ENCODE measurements at places on chromosomes 5 and 9.

GRCh38 chr5:17042041-17042440 is 106.0 kb upstream of the MYO10 start:
- DNase-seq = no peak

- DNase-seq = no peak
Measured at GRCh38 chr5:7916171-7916804, 47.3 kb downstream of the MTRR start.

DNA sequence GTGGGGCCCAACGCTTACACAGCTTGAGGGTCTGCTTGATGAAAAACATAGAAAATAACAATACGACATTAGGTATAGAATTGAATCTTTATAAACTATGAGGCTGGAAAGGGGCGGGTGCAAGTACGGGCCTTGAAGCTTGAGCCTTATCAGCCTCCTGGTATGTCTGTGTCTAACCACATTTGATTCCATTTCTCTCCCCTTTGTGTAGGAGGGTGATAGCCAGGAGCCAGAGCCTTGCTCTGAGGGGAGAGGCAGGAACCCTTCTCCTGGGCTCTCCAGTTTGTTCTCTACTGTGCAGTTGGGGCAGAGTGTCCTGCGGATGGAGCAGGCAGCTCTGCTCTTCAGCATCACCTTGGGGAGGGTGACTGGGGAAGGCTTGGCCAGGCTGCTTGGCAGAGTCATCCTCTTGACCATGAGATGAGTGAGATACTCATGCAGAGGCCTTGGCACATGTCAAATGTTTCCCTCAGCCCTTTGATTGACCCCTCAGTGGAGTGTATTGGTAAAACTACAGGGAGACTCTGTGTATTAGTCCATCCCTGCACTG is 153.5 kb downstream of the SEMA6A start:
- no peak for DNase-seq

DNA sequence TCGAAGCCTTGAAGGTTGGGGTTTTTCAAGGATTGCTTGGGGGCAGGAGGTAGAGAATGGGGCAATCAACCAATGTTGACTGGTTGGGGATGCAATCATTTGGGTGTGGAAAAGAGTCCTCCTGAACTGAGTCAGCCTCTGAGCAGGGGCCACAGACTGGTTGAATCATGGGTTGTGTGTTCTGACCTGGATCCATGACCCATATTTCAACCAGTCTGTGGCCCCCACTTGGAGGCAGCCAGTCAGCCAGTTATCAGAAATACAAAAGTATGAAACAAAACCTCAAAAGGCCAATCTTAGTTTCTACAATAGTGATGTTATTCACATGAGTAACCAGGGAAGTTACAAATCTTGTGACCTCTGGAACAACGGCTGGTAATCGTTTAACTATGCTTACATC is 81.4 kb upstream of the RANBP6 start:
- no peak for DNase-seq

DNA sequence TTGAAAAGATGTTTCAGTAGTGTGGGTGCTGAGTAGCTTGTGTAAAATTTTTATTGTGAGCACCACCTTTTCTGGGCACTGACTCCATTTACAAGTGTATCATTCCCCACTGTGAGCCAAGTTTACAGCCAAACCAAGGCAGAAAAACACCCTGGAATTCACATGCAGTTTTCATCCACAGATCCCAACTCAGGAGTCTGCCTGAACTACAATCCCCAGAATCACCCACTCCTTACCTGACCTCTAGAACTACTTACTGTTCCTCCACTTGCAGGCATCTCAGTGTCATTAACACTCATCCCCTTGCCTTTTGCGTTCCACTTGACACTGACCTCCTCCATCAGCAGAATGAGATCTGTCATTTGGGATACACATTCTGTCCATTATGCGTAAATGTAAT is 2042.6 kb upstream of the CDH6 start:
- DNase-seq = no peak

- DNase-seq = no peak
Measured at GRCh38 chr5:62790348-62790747, 211.7 kb downstream of the LRRC70 start.

GRCh38 chr9:132207839-132208615 is 46.2 kb downstream of the NTNG2 start:
- DNase-seq = no peak

GRCh38 chr9:131656356-131657036 is 83.4 kb downstream of the RAPGEF1 start:
- peak; percentile 57 for DNase-seq

- DNase-seq = no peak
Measured at GRCh38 chr5:143870871-143871632, 59.1 kb downstream of the HMHB1 start.

DNA sequence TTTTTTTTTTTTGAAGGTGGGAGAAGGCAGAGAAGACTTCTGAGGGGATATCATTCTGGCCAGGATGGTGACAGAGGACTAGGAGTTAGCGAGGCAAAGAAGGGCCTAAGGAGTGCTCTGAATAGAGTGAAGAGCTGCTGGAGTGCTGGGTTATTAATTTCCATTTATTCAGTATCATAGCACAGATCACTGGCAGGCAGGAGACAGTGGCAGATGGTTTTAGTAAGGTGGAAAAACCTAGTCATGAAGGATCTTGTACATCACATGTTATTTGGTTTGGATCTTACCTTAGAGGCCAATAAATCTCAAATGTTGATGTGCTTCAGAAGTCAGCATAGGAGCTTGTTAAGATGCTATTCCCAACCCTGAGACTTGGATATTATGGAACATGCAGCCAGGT is 165.5 kb downstream of the TTLL11 start:
- DNase-seq = no peak

- DNase-seq = no peak
Measured at GRCh38 chr5:132396589-132397031, 27.1 kb downstream of the SLC22A5 start.

- DNase-seq = no peak
Measured at GRCh38 chr9:86116425-86116824, 17.1 kb upstream of the GOLM1 start.

DNA sequence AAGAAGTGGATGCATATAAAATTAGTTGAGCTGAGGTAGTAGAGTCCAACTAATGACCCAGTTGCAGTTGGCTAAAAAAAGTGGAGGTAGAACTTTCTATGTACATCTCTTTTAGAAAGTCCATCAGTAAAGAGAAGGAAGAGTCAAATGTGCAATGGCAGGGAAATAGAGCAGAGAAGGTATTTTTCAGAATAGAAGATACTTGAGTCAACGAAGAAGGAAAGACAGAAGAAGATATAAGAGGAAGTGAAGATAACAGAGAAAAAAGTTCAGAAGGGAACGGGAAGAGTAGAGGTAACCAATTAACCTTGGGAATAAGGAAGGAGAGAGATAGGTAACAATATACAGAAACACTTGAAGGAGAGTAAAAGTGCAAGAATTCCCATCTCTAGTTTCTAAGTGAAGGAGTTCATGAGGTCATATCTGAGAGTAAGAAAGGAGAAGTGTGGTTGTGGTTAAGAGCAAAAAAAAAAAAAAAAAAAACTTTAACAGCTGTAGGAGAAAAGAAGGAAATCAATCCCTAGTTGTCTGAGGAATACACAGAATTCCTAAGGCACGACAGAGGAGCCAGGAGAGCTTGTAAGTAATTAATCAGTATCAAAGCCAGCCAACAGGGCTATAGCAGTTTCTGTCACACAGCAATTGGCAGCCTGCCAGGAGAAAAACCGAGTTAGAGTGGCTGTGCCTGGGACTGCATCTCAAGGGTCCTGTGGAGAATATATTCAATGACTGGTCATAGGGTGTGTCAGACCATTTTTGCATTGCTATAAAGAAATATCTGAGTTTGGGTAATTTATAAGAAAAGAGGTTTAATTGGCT is 61.0 kb downstream of the ARL15 start:
- DNase-seq = peak; percentile 11

GRCh38 chr5:39176759-39177630 is 42.4 kb downstream of the FYB1 start:
- DNase-seq = no peak

DNA sequence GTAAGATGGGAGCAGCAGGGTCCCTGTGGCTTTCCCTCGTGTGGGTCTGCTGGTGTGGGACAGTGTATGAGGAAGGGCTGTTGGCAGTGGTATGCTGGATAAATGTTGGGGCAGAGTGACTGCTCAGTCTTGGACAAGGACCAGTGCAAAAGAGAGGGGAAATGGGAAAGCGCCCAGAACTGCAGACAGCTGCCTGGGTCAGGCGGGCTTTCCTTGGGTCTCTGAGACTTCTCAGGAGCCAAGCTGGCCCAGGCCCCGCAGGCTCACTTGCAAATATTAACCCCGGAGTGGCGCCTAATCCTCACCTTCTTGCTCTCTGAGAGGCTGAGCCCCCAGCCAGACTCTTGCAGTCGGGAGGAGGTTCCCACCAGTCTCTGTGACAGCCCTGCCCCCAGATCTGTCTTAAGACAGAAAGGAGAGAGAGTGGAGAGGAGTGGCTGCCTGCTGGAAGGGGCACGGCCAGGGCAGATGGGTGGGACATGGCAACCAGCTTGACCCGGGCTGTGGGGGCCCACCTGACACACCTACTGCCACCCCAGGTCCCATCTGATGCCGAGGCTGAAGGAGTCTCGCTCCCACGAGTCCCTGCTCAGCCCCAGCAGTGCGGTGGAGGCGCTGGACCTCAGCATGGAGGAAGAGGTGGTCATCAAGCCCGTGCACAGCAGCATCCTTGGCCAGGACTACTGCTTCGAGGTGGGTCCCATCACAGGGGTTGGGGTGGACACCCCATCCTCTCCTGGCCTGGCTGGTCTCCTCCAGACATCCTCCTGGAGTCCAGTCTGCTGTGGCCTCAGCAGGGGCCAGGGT is 105.2 kb downstream of the DAB2IP start:
- DNase-seq = no peak

- no peak for DNase-seq
Measured at GRCh38 chr9:134811673-134812342, 68.8 kb upstream of the FCN2 start.

- no peak for DNase-seq
Measured at GRCh38 chr9:117407436-117408022, 7.3 kb downstream of the ASTN2 start.

GRCh38 chr5:119961993-119962392 is 332.6 kb downstream of the FAM170A start:
- DNase-seq = no peak

Data from stimulated activated CD8-positive, alpha-beta memory T cell treated with anti-CD3 and anti-CD28 coated beads, Interleukin-7, amount 100 ng/mL, for 1 hour (primary cell).